H1 (cell line): ENCODE measurements at places on chromosomes 3 and 15. TPM values are rescaled to one million over a fixed set of nuclear protein-coding genes. Genes with fewer than 3 reads are reported as not detected.

XPC gene
- polyA plus RNA-seq, result 8.8 and 13.0 TPM in 2 replicates

CFAP100 gene
- polyA plus RNA-seq, result 0.09 and 0.17 TPM in 2 replicates

ADGRG7 gene
- not detected in 2 replicates for polyA plus RNA-seq

JMJD7 gene
- 20.0 and 21.2 TPM in 2 replicates for polyA plus RNA-seq

CLEC3B gene
- 0.20 and 0.32 TPM in 2 replicates for polyA plus RNA-seq

GCNT3 gene
- polyA plus RNA-seq, result not detected in 2 replicates

THAP10 gene
- 2.8 and 3.2 TPM in 2 replicates for polyA plus RNA-seq

SEMA5B gene
- 13.1 and 18.8 TPM in 2 replicates for polyA plus RNA-seq

ADAMTS9 gene
- 0.13 and 0.20 TPM in 2 replicates for polyA plus RNA-seq

HCLS1 gene
- polyA plus RNA-seq, result 0.46 and 0.53 TPM in 2 replicates

HYAL1 gene
- 5.4 and 9.1 TPM in 2 replicates for polyA plus RNA-seq

MEGF11 gene
- polyA plus RNA-seq, result 4.8 and 5.9 TPM in 2 replicates

ITIH1 gene
- not detected in 2 replicates for polyA plus RNA-seq

GATM gene
- polyA plus RNA-seq, result 13.5 and 15.1 TPM in 2 replicates

HCN4 gene
- polyA plus RNA-seq, result 3.7 and 4.1 TPM in 2 replicates

SEMA3B gene
- 3.0 and 7.1 TPM in 2 replicates for polyA plus RNA-seq

CFAP44 gene
- polyA plus RNA-seq, result 0.35 and 0.45 TPM in 2 replicates

SNTN gene
- polyA plus RNA-seq, result not detected in 2 replicates

NCBP2 gene
- polyA plus RNA-seq, result 34.1 and 35.4 TPM in 2 replicates

PTX3 gene
- polyA plus RNA-seq, result 1.0 and 1.7 TPM in 2 replicates

FGF12 gene
- 3.0 and 4.1 TPM in 2 replicates for polyA plus RNA-seq

VGLL3 gene
- polyA plus RNA-seq, result 21.6 and 24.2 TPM in 2 replicates

VPS33B gene
- polyA plus RNA-seq, result 10.9 and 11.8 TPM in 2 replicates

EPHB3 gene
- polyA plus RNA-seq, result 0.41 and 0.82 TPM in 2 replicates

ANP32A gene
- 46.8 and 70.8 TPM in 2 replicates for polyA plus RNA-seq

CPLX3 gene
- polyA plus RNA-seq, result 0.17 and 0.27 TPM in 2 replicates

MORC1 gene
- polyA plus RNA-seq, result not detected in 2 replicates

PLS1 gene
- 10.6 and 18.7 TPM in 2 replicates for polyA plus RNA-seq

ITGA11 gene
- polyA plus RNA-seq, result 0.05 and 0.06 TPM in 2 replicates

CNTN6 gene
- not detected in 2 replicates for polyA plus RNA-seq

ARPIN gene
- polyA plus RNA-seq, result 3.1 and 3.6 TPM in 2 replicates

ABHD17C gene
- 16.3 and 20.2 TPM in 2 replicates for polyA plus RNA-seq
